ENCODE measurements at places on chromosomes 1 and 21.

GRCh38 chr1:183236158-183236725, 50.2 kb downstream of the LAMC2 start:
- DNase-seq, result no peak

DNA sequence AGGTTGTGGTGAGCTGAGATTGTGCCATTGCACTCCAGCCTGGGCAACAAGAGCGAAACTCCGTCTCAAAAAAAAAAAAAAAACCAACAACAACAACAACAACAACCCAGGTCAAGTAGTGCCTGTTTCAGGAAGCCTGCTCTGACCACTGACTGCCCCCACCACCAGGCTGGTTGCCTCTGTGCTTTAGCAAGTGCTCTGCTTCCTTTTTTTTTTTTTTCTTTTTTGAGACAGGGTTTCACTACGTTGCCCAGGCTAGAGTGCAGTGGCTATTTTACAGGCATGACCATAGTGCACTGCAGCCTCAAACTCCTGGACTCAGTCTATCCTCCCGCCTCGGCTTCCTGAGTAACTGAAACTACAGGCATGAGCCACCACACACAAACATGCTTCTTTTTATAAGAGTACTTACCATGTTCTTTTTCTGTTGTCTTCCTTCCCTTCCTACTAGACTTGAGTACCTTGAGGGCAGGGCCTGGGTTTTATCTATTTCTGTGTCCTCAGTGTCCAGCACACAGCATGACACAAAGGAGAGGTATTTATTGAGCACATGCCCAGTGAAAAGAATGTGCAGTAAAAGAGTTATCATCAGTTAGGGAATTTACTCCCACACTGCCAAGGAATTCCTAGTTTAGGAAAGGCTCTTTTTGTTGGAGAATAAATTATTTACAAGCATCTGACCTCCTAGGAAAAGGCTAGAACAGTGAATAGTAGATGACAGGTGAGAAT, 9.9 kb upstream of the COA7 start:
- DNase-seq, result peak; percentile 23

- no peak for DNase-seq
Observed at GRCh38 chr1:160547422-160547821, 24.4 kb upstream of the SLAMF6 start.

DNA sequence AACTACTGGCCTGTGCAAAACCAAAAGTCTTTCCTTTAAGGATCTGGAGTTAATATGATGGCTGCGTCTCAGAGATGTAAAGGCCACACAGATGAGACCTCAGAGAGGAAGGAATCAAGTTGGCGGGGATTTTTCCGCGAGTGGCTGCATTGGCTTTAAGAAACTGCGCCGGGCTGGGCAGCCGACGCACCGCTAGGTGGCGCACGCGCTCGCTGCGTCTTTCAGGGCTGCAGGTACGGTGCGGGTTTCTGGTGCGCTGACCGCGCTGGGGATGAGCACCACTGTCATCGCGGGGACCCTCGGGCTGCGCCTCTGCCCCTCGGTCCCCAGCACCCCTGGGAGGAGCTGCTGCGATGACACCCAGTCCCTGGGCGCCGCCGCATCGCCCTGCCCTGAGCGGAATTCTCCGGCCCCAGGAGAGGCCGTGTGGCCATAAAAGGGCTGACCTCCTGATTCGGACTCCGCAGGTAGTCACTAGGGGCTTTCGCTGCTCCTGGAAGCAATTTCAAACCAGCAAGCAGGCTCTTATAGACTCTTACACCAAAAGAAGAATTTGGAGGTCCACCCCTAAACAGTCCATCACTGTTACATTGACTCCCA, 241.0 kb downstream of the KCNJ6 start:
- peak; percentile 59 for DNase-seq

DNA sequence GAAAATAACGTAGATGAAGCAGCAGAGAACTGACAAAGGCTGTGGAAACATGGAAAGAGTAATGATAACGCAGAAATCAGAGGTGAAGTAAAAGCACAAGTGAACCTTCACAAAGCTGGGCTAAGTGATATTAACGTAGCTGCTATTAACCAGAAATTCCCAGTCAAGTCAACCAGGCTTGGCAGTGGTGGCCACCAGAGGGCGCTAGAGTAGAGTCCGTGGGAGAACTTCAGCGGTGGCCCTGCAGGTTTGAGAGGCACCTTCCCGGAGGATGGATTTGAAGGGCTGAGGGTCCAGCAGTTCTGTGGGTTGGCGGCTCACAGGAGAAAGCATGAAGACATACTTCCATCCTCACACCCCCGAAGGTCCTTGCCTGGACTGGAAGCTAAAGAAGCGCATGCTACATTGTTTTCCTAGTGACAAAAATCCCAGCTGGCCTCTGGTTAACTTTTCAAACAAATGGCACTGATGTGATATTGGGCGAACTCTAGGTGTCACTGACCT, 81.7 kb upstream of the ZNF648 start:
- peak; percentile 54 for DNase-seq

DNA sequence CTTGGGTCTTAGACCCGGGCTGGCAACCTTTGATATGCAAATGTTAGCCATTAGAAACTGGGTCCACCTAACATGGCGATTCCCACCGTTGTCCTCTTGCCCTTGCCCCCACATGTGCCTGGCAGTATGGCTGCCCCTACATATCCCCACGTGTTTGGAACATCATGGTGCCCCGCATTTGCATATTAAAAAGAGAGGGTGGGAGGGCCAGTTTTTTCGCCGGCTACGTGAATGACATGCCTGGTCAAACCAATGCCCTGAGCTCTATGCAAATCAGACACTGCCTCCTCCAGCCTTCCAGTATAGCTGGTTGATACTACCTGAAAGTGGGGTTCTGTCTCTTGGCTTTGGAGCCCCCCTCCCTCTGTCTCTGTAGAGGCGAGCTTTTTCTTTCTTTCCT, 133.0 kb downstream of the CDC42BPA start:
- DNase-seq, result no peak

GRCh38 chr1:83763361-83764095, 235.4 kb downstream of the TTLL7 start:
- no peak for DNase-seq

- DNase-seq, result no peak
Observed at GRCh38 chr1:153549741-153550397, 811 bp upstream of the S100A3 start.

DNA sequence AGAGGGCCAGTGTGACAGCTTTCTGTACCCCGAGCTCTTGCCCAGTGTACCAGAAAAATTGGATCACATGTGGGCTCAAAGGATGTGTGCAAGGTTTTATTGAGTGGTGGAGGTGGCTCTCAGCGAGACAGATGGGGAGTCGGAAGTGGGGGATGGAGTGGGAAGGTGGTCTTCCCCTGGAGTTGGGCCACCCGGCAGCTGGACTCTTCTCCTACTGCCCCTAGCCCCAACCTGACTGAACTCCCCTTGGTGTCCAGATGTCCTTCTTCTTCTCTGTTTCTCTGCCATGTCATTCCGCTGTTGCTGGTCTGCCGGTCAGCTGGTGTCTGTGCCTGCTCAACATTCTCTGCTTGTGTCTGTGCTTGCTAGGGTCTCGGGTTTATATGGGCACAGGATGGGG, 217.9 kb downstream of the RRAGC start:
- no peak for DNase-seq

GRCh38 chr1:24963099-24963872, 33.2 kb upstream of the RUNX3 start:
- DNase-seq, result no peak

GRCh38 chr1:193516755-193517388, 330.5 kb upstream of the B3GALT2 start:
- no peak for DNase-seq

DNA sequence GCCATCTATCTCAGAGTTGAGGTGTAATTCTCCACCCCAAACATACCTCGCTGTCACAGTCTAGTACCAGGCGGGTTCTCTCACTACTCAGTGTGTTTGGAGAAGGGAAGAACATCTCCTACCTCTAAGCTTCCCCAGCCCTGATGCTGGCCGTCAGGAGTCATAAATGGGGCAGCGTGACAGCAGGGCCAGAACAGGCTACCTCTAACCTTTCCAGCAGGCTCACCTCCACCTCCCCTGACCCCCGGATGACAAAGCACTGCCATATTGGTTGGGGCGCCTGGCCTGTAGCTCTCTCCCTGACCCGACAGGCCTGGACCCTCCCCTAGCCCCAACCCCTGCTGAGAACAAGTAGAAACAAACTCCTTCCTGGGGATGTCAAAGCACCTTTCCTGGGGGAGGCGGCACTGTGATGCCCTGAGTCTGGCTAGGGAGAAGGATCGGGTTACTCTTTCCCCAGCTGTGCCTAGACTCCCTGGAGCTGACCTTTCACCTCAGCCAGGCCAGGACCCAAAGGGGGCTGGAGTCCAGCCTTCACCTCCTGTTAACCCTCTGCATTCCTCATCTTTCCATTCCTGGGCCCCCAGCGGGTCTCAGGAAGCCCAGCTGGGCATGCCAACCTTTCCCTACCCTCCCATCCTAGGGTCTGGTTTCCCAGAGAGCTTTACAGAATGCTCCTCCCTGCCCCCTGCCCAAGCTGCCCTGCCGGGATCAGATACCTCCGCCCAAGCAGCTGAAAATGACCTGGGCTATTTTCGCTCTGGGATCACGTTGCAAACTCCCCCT, 34.2 kb downstream of the AHDC1 start:
- no peak for DNase-seq

GRCh38 chr1:5649795-5650194, 342.4 kb downstream of the NPHP4 start:
- DNase-seq, result no peak

GRCh38 chr1:200877839-200878551, 5.2 kb downstream of the GPR25 start:
- DNase-seq, result no peak

DNA sequence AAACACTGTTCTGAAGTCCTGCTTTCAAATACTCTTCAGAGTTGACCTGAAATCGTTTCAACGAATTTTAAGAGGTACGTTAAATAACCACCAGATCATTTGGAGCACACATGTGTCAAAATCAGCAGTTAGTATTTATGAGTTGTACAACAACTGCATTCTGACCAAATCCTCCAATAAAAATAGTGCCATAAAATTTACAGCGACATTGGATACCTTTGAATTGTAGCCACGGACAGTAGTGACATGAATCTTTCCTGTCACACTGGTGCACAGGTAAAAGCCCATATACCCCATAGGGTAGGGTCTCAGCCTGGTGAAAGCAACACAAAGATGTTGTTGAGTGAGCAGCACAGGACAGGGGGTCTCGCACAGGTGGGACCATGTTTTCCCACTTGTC, 121.5 kb downstream of the CLIC6 start:
- no peak for DNase-seq

GRCh38 chr1:230130172-230130944, 63.3 kb downstream of the GALNT2 start:
- no peak for DNase-seq

- no peak for DNase-seq
Observed at GRCh38 chr1:52195161-52195560, 53.3 kb downstream of the ZFYVE9 start.

Data from H54 (cell line).